Bladder microvascular endothelial cell (primary cell): ENCODE measurements at places on chromosomes 5 and 9. TPM values are rescaled to one million over a fixed set of nuclear protein-coding genes. Genes with fewer than 3 reads are reported as not detected.

Gene GPR150
- 0.06 TPM in 1 of 2 replicates, not detected in the other for total RNA-seq

Gene SURF4
- 233 and 341 TPM in 2 replicates for total RNA-seq

Gene PANK3
- 26.2 and 68.0 TPM in 2 replicates for total RNA-seq

Gene SAPCD2
- 8.8 and 13.6 TPM in 2 replicates for total RNA-seq

Gene MYMK
- total RNA-seq: not detected in 2 replicates

Gene SLC28A3
- total RNA-seq: not detected in 2 replicates

Gene GTF3C5
- 37.4 and 42.8 TPM in 2 replicates for total RNA-seq
